ENCODE measurements at places on chromosomes 7 and 10.

DNA sequence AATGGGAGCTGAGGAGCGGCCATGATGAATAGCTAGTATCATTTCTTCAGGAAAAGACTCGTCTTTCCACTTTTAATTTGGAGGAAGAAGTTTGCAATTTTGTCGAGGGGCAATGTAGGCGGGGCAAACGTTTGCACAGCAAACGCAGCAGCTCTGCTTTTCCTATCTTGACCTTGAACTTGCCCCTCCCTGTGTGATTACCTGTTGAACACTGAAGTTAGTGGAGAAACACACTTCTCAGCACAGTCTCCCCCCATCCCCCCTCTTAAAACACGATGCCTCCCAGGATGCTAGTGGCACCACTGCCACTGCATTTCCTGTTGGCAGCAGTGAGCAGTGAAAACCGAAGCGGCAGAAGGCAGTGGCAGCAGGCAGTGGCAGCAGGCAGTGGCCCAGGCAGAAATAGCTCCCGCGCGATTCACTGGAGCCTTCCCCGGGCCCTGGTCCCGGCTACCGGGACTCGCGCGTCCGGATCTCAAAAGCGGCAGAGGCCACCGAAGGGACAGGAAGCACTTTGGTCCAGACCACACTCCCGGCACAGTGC lies at the start of gene EPDR1:
Gene EPDR1, plus strand, starts transcription at position 336 of the 544 bp plus-strand sequence. CDS start 300 bp downstream, outside the sequence.
- DNase-seq: no peak

DNA sequence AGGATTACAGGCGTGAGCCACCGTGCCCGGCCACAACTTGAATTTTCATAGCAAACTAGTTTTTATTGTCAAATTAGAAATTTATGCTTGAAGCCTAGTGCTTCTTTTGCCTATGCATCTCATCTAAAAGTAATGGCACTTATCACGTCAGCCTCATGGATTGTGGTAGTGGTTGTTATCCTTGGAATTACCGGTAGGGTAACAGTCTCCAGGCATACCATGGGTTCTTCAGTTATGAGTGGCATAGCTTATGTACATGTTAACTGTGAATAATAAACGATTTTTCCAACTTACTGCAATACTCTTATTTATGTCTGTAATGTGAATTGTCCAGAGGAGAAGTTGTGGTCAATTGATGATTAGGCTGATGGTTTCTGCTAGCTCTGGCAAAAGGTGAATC lies 63.1 kb downstream of the BMPR1A start:
- DNase-seq: no peak

DNA sequence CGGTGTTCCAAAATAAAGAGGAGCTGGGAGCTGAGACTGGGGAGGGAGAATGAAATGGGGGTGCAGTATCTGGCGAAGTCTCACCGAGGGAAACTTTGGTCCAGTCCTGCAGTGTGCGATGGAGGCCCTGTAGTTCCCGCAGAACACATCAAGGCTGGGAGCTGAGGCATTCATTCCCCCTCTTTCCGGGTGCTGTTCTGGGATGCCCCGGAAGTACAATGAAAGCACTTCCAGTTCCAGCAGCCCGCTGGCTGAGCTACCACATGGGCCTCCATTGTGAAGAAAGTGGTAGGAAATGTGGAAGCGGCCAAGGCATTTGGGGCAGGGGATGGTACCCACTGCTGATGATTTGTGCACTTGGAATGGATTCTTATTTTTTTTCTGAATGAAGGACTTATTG lies 560.7 kb downstream of the GLRX3 start:
- DNase-seq: no peak

DNA sequence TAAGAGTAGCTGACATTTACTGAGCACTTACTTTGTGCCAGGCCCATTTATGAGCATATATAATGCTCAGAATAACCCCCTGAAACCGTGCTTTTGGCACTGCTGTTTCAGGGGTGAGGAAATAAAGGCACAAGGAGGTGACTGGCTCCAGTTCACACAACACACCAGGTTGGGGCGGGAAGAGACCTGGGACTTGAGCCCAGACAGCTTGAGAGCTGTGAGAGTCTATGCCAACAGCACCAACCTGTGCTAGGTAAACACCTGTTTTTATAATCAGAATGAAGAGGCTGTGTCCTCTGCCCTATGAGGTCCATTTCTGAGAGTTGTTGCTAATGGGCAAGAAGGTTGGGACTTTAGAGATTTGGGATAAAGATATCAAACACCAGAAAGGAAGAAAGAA lies 8.8 kb upstream of the AZGP1 start:
- no peak for DNase-seq

GRCh38 chr10:58637352-58637751 lies 124.7 kb downstream of the BICC1 start:
- no peak for DNase-seq

- no peak for DNase-seq
Measured at GRCh38 chr7:127894588-127894987, 136.6 kb downstream of the LRRC4 start.
